NCI-H774 (cell line): ENCODE measurements at places on chromosomes 3 and 15.

GRCh38 chr15:52787549-52788098 lies 2.5 kb downstream of the ONECUT1 start:
- DNase-seq: no peak

DNA sequence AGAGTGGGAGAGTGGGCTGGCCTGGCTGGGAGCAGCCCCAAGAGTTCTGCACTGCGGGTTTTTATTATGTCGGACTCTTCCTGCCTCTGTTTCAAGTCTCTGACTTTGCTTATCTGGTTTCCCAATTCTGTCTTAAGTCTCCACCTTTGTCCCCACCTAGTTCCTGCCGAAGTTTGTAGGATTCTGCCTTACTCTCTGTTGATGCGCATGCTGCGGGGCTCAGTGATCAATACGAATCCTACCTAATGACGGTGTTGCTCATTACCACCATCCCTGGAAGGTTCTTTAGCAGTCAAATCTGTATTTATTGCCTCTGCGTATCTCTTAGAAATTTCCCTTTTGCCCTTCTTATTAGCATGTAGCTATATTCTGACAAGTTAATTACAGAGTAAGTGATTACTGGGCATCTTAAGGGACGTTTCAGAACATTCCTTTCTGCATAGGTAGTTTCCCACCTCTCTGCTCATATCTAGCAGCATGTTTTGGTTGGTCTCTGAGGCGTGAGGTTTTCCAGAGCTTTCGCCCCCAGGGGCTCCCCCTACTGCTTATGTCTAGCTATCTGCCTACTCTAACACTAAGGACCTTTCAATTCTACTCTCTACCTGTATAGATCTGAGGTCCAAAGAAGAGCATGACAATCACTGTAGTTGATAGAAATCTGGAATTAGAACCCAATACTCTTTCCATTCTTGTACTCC lies 236.0 kb upstream of the EIF1B start:
- no peak for DNase-seq

DNA sequence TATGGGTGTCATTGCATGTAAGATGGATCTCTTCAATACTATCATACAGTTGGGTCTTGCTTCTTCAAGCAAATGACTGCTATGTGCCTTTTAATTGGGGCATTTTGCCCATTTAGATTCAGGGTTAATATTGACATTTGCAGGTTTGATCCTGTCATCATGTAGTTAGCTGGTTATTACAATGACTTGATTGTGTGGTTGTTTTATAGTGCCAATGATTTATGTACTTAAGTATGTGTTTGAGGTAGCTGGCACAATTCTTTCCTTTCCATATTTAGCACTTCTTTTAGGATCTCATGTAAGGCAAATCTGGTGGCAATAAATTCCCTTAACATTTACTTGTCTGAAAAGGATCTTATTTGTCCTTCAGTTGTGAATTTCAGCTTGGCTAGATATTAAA lies 267.5 kb downstream of the VGLL3 start:
- DNase-seq: no peak

DNA sequence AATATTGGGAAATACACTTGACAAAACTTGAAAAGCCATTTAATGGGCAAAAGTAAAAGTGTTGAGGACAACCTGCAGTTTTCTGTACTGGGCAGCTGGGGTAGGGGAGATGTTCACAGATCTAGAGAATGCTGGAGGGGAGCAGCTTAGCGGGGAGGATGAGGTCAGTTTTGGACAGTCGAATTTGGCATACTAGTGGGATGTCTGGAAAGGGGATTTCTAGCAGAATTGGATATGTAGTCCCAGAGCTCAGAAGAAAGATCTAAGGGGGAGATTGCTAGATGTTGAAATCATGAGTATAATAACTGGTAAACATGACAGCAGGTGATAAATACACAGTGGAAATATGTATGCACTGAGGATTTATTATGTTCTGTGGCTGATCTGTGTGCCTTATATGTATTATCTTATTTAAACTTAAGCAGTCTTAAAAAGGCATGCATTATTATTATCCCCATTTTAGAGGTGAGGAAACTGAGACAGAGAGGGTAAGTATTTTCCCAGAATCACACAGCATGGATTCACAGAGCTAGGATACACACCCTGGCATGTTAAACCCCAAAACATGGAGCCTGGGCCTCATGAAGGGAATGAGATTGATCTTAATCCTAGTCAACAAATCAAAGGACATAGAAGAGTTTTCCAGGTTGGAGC lies 42.7 kb downstream of the TLNRD1 start:
- no peak for DNase-seq

DNA sequence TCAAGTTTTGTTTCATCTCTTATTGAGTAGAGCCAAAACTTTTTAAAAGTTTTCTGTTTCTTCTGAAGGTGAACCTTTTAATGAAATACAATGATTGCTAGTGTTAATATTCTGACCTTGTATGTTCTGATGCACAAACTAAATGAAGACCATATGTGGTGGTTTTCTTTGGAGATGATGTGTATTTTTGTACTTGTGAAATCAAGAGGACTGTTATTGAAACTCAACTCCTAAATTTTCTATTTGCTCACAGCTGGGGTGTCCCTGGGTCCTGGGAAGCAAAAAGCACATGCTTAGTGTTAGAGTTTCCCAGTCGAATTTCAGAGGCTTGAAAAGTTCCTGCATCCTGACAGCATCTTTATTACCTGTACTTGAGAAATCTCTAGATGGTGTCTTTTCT lies 1185.8 kb upstream of the ALCAM start:
- DNase-seq: no peak

GRCh38 chr3:73513260-73513659 lies 111.5 kb downstream of the PDZRN3 start:
- DNase-seq: no peak

DNA sequence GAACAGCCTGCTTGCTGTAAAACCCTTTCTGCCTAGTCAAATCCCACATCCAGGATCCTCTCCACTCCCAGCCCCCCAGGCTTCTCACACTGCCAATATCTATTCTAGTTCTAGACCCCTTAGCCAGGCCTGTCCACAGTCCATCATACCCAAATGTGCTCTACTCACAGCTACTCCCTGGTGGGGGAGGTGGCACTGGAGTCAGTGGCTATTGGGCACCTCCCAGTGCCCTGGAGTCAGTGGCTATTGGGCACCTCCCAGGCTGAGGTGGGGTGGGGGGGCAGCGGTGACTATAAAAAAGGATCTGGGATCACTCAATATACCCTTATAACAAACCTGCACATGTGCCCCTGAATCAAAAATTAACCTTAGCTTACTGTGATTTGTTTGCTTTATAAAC lies 773 bp upstream of the DISP2 start:
- no peak for DNase-seq

DNA sequence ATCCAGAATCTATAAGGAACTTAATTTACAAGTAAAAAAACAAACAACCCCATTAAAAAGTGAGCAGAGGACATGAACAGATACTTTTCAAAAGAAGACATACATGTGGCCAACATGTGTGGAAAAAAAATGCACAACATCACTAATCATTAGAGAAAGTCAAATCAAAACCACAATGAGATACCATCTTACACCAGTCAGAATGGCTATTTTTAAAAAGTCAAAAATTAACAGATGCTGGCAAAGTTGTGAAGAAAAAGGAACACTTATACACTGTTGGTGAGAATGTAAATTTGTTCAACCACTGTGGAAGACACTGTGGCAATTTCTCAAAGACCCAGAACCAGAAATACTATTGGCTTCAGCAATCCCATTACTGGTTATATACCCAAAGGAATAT lies 830.0 kb upstream of the ALCAM start:
- DNase-seq: no peak

GRCh38 chr3:117003501-117003900 lies 293.9 kb downstream of the TUSC7 start:
- no peak for DNase-seq
